Colonic mucosa (tissue), 4 donors: ENCODE measurements at places on chromosomes 12 and 14. TPM values are rescaled to one million over a fixed set of nuclear protein-coding genes. Genes with fewer than 3 reads are reported as not detected.

DNA sequence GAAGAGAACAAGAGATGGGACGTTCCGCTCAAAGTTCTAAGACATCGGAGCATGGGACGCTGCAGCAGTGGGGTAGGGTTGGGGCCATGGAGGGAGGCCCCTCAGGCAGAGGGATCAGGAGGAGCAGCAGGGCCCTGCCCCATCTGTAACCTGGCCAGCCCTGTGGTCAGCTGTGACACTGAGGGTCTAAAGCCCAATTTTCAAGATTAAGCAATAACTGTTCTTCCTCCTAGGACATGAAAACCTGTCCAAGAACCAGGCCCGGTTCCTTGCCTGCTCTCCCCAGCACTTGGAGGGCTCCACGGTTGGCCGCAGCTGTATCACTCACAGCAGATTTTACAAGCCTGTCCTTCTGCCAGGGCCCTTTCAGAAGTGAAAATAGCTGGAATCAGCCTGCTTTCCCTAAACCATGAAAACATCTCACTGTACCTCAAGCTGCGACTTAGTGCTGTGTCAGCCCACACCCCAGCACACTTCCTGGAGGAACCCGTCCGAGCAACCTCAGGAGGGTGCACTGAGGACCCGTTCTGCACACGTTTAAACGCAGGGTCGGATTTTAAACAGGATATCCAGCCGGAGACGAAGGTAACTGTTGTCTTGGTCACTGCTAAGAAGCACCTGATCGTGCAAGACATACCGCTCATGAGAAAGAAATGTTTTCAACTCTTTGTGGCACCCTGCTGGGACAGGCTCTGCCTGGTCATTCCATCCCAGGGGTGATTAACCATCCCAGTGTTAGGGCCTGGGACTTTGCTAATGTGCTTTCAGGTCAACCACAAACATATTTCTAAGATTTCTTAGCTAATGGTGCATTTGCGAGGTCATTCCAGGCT lies 201.9 kb upstream of the DIO3 start:
- no peaks in the 10 kb centered on the region for H3K27me3 ChIP-seq
- H3K36me3 ChIP-seq: no peaks in the 10 kb centered on the region
- peak overlapping the region; percentile 57 for H3K27ac ChIP-seq
- no peak overlapping the region for H3K4me3 ChIP-seq
- no peaks in the 10 kb centered on the region for H3K4me1 ChIP-seq

DNA sequence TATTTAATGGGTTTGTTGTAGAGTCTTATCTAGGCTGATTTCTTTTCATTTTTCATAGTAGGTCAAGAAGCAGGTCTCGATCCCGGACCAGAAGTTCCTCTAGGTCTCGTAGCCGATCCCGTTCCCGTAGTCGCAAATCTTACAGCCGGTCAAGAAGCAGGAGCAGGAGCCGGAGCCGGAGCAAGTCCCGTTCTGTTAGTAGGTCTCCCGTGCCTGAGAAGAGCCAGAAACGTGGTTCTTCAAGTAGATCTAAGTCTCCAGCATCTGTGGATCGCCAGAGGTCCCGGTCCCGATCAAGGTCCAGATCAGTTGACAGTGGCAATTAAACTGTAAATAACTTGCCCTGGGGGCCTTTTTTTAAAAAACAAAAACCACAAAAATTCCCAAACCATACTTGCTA lies 4.2 kb downstream of the SRSF5 start:
- no peak for DNase-seq
- H3K4me3 ChIP-seq: no peak overlapping the region
- no peaks in the 10 kb centered on the region for H3K27me3 ChIP-seq
- peaks cover 7% of the 10 kb centered on the region for H3K4me1 ChIP-seq

- no peaks in the 10 kb centered on the region for H3K4me1 ChIP-seq
- H3K27me3 ChIP-seq: no peaks in the 10 kb centered on the region
- H3K36me3 ChIP-seq: no peaks in the 10 kb centered on the region
Observed at GRCh38 chr12:115437061-115437567, 753.1 kb upstream of the TBX3 start.

The KCNMB4 gene
- 0.35 TPM for total RNA-seq

DNA sequence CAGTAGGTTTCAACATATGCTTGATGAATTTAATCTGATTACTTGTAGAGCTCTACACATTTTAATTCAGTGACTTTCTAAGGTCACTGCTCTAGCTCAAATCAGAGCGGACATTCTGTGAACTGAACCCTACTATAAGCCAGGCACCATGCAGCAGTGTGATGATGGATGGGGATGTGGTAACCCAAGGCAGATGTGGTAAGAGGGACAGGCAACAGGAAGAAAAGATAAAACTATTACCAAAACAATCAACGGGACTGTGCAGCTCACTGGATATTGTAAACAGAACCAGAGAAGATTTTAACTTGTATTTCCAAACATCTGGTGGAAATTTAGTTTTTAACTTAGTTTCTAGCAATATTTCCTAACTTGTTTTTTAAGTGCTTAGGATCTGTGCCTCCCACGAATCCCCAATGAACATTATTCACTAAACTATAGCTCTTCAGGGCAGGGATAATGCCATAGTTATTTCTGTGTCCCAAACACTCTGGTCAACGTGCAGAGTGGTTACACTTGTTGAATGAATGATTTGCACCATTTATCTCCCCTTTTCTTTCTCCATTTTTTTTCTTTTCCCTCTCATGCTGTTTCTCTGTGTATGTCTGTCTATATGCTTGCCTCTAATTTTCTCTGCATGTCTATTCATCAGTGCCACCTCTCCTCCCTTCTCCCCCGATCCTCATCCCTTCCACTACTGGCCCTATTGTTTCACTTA lies 3.0 kb downstream of the ERO1A start:
- H3K4me1 ChIP-seq: no peaks in the 10 kb centered on the region
- DNase-seq: no peak
- no peak overlapping the region for H3K27ac ChIP-seq

- H3K4me1 ChIP-seq: no peaks in the 10 kb centered on the region
- no peak for DNase-seq
- no peaks in the 10 kb centered on the region for H3K36me3 ChIP-seq
Observed at GRCh38 chr12:127515941-127516340, 751.0 kb upstream of the TMEM132C start.

The FAM90A1 gene
- total RNA-seq: 0.42 TPM

DNA sequence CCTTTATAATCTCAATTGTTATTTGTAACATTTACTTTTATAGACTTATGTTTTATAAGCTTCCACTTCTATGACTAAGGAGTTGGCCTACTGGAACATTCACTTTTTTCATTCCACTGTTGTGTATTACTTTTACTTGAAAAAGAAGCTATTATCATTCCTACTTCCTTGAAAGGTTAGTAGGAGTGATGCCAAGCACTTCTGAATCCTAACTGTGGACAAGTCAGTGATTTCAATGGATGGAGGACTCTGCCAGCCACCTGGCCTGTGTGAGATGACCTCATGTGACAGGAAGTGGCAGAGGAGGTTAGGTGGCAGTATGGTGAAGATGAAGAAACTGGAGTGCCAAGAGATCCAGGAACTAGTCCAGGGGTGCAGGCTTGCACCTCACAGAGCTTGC lies 46.0 kb downstream of the TECPR2 start:
- H3K27me3 ChIP-seq: no peaks in the 10 kb centered on the region
- H3K27ac ChIP-seq: no peak overlapping the region
- DNase-seq: no peak
- H3K4me1 ChIP-seq: no peaks in the 10 kb centered on the region

GRCh38 chr14:99432485-99432884 lies 48.2 kb downstream of the SETD3 start:
- no peak overlapping the region for H3K4me3 ChIP-seq
- H3K27me3 ChIP-seq: no peaks in the 10 kb centered on the region
- H3K36me3 ChIP-seq: no peaks in the 10 kb centered on the region
- H3K4me1 ChIP-seq: no peaks in the 10 kb centered on the region

The VWF gene
- 20.9 TPM for total RNA-seq

DNA sequence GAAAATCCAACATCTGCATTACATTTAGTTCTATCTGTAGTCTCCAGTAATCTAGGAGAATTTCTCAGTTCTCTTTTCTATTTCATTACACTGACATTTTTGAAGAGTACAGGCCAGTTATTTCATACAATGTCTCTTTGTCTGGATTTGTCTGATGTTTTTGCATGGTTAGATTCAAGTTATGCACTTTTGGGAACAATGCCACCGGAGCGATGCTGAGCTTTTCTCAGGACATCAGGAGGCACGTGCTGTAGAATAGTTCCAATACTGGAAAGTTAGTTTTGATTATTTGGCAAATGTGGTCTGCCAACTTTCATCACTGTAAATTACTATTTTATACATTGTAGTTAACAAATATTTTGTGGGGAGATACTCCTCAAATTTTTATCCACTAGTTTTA lies 43.1 kb downstream of the ALDH1L2 start:
- no peaks in the 10 kb centered on the region for H3K4me1 ChIP-seq
- no peaks in the 10 kb centered on the region for H3K36me3 ChIP-seq
- H3K27ac ChIP-seq: no peak overlapping the region
- H3K4me3 ChIP-seq: no peak overlapping the region
- no peaks in the 10 kb centered on the region for H3K27me3 ChIP-seq

The TESPA1 gene
- 1.6 TPM for total RNA-seq

GRCh38 chr14:39877577-39878190 lies 445.5 kb upstream of the FBXO33 start:
- no peaks in the 10 kb centered on the region for H3K36me3 ChIP-seq
- H3K4me1 ChIP-seq: no peaks in the 10 kb centered on the region
- H3K27ac ChIP-seq: no peak overlapping the region
- no peaks in the 10 kb centered on the region for H3K27me3 ChIP-seq

- H3K27me3 ChIP-seq: no peaks in the 10 kb centered on the region
- no peaks in the 10 kb centered on the region for H3K4me1 ChIP-seq
- DNase-seq: no peak
- no peak overlapping the region for H3K4me3 ChIP-seq
Observed at GRCh38 chr14:24952851-24953666, 96.9 kb downstream of the STXBP6 start.

GRCh38 chr12:22634883-22635282 lies 9.9 kb downstream of the ETNK1 start:
- no peak overlapping the region for H3K27ac ChIP-seq
- H3K36me3 ChIP-seq: no peaks in the 10 kb centered on the region
- H3K4me1 ChIP-seq: no peaks in the 10 kb centered on the region
- H3K4me3 ChIP-seq: no peak overlapping the region
- H3K27me3 ChIP-seq: no peaks in the 10 kb centered on the region
- DNase-seq: no peak

The ACSM4 gene
- total RNA-seq: not detected

DNA sequence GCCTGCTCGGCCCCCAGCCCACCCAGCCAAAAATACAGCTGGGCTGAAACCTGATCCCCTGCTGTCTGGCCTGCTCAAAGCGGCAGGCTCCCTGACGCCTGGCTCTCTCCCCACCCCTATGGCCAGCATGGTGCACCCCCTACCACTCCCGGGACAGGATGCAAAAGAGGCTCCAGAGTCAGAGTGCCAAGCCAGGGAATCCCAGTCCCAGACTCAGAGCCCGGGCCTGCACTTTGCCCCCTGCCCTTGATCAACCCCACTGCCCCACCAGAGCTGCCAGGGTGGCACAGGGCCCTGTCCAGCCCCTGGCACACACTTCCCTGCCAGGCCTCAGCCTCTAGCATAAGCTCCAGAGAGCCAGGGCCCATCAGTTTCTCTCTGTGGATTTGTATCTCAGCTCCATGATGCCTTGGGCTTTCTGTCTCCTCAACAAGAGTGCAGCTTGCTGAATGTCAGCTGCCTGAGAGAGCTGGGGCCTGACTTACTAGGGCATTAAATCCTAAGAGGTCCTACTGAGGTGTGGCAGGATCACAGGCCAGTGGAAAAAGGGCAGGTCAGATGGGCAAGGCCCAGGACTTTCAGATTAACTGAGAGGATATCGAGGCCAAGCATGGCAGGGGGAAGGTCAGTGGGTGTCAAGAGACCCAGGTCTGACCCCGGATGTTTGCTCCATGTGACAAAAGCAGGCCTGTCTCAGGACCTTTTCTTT lies 13.9 kb downstream of the ACVRL1 start:
- H3K36me3 ChIP-seq: peaks cover 2% of the 10 kb centered on the region
- H3K4me3 ChIP-seq: no peak overlapping the region
- H3K4me1 ChIP-seq: peaks cover 10% of the 10 kb centered on the region
- H3K27me3 ChIP-seq: no peaks in the 10 kb centered on the region
- no peak overlapping the region for H3K27ac ChIP-seq
- DNase-seq: no peak

DNA sequence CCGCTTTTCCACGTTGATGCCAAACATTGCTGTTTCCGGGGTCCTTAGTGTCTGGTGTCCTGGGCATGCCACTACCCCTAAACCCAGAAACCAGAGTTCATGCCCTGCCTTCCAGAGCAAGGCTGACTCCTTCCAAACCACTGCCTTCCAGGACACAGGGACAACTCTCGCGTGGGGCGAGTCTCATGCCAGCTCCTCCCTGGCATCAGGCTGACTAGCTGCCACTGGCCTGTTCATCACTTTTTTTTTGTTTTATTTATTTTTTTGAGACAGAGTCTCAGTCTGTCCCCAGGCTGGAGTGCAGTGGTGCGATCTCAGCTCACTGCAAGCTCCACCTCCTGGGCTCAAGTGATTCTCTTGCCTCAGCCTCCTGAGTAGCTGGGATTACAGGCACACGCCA lies 4.8 kb downstream of the SETD1B start:
- H3K4me1 ChIP-seq: peaks cover 21% of the 10 kb centered on the region
- no peaks in the 10 kb centered on the region for H3K27me3 ChIP-seq
- no peak overlapping the region for H3K4me3 ChIP-seq
- no peak for DNase-seq
- no peak overlapping the region for H3K27ac ChIP-seq
- H3K36me3 ChIP-seq: no peaks in the 10 kb centered on the region

DNA sequence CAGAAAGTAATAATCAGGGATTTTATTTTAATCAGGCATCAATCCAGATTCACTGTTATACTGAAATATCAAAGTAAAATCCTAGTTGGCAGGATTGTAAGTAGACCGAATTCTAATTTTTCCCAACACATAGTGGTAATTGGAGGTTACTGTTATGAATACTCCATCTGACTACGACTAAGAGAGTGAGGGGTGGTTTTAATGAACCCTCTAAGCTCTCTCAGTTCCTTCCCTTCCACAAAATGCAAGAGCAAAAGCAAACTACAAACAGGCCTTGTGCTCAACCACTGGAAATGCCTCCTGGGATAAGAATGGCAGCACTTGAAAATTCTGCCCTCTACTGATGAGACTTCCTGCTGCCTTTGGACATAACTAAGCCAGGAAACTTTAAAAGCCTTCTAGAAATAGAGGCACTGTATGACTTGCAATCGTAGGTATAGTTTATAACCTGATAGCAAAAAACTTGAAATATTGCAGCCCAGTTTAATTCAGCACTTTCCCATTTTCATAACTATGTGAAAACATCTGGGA lies 184.8 kb downstream of the SLC16A7 start:
- H3K27me3 ChIP-seq: no peaks in the 10 kb centered on the region
- DNase-seq: no peak

- no peaks in the 10 kb centered on the region for H3K27me3 ChIP-seq
- no peak overlapping the region for H3K4me3 ChIP-seq
- no peaks in the 10 kb centered on the region for H3K4me1 ChIP-seq
- no peak overlapping the region for H3K27ac ChIP-seq
Observed at GRCh38 chr12:93059925-93060665, 131.0 kb upstream of the EEA1 start.

GRCh38 chr12:5070090-5070489 lies 26.4 kb downstream of the KCNA5 start:
- no peaks in the 10 kb centered on the region for H3K4me1 ChIP-seq
- H3K36me3 ChIP-seq: no peaks in the 10 kb centered on the region
- H3K4me3 ChIP-seq: no peak overlapping the region
- no peak for DNase-seq
